ENCODE measurements at places on chromosomes 16 and 17. TPM values are rescaled to one million over a fixed set of nuclear protein-coding genes. Genes with fewer than 3 reads are reported as not detected.

DNA sequence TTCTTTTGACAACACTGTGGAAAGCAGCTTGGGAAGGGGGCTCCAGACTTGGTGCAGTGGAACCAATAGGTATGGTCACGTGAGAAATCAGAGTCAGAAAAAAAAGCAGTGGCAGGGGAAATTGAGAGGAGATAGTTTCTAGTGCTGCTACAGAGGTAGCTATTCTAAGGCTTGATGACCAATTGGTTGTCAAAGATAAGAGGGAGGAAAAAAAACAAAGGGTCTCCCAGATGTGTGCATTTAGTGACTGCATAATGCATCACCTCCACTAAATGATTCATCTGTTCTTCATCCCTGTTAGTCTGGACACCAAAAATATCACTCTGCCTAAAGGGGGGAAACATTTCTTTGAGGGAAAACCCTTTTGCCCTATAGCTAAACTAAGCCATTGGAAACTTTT is 56.5 kb downstream of the PIGL start:
- no peak for DNase-seq

DNA sequence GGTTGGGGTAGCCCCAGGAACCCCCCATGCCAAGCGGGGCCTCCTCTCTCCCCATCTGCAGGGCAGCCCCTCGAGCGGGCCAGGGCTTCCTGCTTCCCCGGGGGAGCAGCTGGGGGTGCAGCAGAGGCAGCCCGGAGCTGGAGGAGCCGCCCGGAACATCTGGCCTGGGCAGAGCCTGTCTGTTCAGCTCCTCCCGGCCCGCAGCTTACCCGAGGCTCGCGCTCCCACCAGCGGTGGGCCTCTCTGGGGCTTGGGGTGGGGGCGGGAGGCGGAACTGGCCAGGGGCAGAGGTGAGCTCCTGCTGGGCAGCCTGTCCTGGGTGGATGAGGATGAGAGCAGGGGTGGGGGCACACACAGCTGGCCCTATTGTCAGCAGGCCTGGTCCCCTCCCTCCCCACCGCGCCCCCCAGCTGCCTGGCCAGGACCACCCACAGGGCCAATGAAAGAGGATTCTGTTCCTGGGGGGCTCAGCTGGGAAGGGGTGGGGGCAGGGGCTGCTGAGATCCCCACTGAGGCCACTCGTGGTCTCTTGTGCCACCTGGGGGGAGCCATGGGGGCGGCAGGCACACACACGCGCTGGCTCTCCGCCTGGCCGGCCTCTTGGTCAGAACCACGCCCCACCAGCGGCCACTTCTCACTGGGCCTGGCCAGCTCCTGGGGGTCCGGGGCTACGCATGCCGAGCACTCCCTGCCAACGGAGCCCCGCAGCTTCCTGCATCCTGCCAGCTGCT is 34.7 kb downstream of the BAHCC1 start:
- no peak for DNase-seq

GRCh38 chr17:10640475-10640874 is 16.6 kb downstream of the MYH3 start:
- DNase-seq = no peak

GRCh38 chr17:78132767-78133178 is 2.2 kb downstream of the TMC8 start:
- peak; percentile 62 for DNase-seq

DNA sequence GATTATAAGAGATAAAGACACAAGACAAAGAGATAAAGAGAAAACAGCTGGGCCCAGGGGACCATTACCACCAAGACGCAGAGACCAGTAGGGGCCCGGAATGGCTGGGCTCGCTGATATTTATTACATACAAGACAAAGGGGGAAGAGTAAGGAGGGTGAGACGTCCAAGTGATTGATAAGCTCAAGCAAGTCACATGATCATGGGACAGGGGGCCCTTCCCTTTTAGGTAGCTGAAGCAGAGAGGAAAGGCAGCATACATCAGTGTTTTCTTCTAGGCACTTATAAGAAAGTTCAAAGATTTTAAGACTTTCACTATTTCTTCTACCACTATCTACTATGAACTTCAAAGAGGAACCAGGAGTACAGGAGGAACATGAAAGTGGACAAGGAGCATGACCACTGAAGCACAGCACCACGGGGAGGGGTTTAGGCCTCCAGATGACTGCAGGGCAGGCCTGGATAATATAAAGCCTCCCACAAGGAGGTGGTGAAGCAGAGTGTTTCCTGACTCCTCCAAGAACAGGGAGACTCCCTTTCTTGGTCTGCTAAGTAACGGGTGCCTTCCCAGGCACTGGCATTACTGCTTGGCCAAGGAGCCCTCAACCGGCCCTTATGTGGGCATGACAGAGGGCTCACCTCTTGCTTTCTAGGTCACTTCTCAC is 63.9 kb upstream of the ARL4D start:
- no peak for DNase-seq

DNA sequence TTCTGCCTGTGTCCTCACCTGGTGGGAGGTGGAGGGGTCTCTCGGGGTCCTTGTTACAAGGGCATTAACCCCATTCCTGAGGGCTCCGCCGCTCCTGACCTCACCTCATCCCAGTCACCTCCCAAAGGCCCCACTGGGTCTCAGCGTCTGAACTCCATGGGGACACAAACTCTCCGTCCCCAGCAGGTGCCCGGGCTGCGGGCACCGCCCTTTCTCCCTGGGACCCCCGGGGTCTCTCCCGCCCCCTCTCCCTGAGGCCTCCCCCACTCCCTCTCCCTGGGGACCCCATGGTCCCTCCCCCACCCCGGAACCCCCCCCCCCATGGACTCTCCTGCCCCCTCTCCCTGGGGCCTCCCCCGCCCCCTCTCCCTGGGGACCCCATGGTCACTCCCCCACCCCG is 24.8 kb downstream of the CACNA1H start:
- DNase-seq = no peak

- DNase-seq = no peak
These were observed 19.3 kb downstream of the TRPV2 start for GRCh38 chr17:16434662-16435061.

The C17orf107 gene
- 7.1 TPM for total RNA-seq

The OTOP3 gene
- total RNA-seq = 0.65 TPM

The SLC38A8 gene
- not detected for total RNA-seq

The RAB11FIP4 gene
- 40.5 TPM for total RNA-seq

The C17orf50 gene
- total RNA-seq = not detected

The CNTNAP1 gene
- total RNA-seq = 1.3 TPM

The PSMC3IP gene
- 3.5 TPM for total RNA-seq
